ENCODE measurements at places on chromosomes 1 and 21.

DNA sequence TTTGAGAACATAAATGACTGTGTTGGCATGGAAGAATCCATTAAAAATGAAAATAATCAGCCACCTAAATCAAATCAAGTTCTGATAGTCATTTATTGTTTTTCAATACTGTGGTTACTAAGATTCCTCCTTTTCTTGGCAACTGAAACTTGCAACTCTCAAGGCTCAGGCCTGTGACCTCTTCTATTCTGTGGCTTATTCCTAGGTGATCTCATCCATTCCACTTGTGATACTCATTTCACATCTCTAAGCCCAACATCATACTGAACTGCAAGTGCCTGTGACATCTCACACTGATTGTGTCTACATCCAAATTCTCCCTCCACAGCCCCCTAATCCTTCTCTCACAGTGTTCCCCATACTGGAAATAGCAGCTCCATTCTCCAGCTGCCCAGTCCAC is 4.8 kb upstream of the ST6GALNAC5 start:
- DNase-seq = no peak

- no peak for DNase-seq
Observed at GRCh38 chr1:36590771-36591170, 108.1 kb upstream of the CSF3R start.

DNA sequence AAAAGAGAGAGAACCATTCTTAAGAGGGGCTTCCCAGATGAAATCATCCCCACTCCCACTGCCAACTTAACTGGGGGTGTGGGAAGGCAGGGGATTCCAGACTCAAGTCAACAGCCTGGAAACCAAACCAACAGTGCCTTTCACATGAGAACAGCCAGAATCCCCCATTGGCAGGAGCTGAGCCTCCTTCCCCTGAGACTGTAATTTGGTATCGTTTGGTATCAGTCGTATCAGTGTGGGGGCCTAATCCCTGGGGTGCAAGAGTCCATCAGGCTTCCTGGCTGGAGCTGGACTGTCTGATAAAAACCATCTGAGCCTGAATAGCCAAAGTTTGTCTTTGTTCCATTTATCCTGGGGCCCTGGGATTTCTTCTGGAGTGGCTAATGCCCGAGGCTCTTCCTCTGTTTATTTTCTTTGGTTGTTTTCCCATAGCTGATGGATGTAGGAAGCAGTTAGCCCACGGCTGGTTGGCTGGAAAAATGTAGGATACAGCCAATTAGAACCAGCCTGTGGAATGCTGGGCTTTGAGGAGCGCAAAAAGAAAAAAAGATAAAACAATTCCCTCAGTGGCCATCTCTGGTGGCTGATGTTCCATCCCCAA is 84.6 kb downstream of the LAMC2 start:
- DNase-seq = no peak

- no peak for DNase-seq
Observed at GRCh38 chr1:20830378-20830777, 43.3 kb upstream of the HP1BP3 start.

DNA sequence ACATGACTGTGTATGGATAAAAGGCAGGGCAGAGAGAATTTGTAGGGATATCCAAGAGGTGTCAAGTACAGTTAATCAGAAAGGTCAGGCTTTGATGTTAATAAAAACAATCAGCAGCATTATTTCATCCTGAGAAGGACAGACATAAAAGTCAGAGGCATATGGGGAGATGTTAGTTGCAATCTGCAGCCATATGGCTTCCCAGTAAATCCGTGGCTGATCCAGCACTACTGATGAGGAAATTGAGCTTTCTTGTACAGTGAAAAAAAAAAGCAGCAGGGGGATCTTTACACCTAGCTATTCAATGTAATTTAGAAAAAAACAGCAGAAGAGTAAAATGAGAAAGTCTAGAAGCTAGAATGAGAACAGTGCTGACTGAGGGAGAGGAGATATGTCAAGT is 2.2 kb upstream of the SPRR1B start:
- DNase-seq = peak; percentile 4

- DNase-seq = no peak
Observed at GRCh38 chr1:151512801-151513625, 1.8 kb downstream of the CGN start.

- DNase-seq = no peak
Observed at GRCh38 chr1:207328004-207328403, 6.5 kb downstream of the CD55 start.

GRCh38 chr1:82441402-82441801 is 640.7 kb downstream of the ADGRL2 start:
- DNase-seq = no peak

- DNase-seq = no peak
Observed at GRCh38 chr21:26406526-26406925, 166.6 kb downstream of the CYYR1 start.

GRCh38 chr21:14959343-14959742 is 105.5 kb downstream of the NRIP1 start:
- DNase-seq = no peak

DNA sequence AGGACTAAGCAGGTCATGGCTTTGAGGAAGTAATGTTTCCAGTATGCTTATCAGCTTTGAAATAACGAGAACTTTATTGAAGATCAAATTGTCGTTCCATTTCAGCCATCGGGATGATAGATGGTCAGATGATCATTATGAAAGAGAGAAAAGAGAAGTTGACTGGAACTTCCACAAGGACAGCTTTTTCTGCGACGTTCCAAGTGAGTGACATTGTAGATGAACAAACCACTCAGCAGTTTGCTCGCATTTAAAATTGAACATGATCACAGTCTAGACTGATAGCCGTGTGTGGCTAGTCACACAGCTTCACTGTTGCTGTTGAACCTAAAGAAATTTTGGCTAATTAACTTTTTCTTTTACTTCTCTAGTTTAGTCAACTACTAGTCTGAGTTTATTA is 151.1 kb downstream of the TLR5 start:
- DNase-seq = no peak

All from hippocampal formation (tissue), 2 donors.